ENCODE measurements at places on chromosomes 1 and 21.

DNA sequence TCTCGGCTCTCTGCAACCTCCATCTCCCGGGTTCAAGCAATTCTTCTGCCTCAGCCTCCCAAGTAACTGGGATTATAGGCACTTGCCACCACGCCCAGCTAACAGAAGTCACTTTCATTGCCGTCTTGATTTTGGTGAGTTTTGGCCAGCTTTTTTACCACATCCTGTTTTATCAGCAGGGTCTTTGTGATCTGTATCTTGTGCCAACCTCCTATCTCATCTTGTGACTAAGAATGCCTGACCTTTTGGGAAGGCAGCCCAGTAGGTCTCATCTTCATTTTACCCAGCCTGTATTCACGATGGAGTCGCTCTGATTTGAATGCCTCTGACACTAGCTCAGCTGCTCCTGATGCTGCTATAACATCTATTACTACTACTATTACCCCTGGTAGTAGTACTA, 46.8 kb upstream of the BARHL2 start:
- DNase-seq = no peak

- no peak for DNase-seq
Measured at GRCh38 chr1:205449750-205450443, 5.9 kb downstream of the BLACAT1 start.

DNA sequence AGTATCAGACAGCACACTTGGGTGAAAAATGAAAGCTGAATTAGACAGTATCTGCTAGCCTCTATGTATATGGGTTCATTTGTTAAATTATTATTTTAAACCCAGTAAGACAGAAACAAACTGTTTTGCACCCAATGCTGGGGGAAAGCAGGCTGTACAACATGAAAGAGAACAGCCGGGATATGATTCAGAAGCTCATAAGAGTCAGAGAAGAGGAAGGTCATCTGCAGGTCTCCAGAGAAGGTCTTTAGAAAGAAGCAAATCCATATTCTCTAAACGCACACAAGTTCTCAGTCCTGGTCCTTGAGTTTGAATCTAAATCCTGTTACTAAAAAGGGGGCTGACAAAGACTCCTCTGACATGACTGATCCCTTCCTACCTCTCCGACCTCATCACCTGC, 155.1 kb downstream of the SIPA1L2 start:
- DNase-seq = no peak

DNA sequence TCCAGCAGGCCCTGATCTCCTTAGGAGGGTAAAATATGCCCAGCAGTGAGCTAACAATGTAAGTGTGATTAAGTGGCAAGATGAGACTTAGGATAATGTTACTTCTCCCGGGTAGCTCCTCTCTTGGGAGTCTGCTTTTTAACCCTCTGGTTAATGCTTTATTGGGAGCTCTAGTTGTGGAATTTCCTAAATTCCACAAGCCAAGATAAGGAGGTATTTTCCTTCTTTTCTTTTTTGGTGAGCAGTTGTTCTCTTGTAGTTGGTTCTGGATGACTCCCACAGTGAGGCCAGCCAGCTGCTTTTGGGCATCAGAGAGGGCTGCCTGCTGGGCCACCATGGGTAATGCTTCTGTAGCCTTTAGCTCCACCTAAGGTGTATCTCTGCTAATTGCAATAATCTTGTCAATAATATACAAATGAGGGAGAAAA, 19.3 kb downstream of the C1orf52 start:
- DNase-seq = no peak
